ENCODE measurements at places on chromosomes 7 and 10. TPM values are rescaled to one million over a fixed set of nuclear protein-coding genes. Genes with fewer than 3 reads are reported as not detected.

DNA sequence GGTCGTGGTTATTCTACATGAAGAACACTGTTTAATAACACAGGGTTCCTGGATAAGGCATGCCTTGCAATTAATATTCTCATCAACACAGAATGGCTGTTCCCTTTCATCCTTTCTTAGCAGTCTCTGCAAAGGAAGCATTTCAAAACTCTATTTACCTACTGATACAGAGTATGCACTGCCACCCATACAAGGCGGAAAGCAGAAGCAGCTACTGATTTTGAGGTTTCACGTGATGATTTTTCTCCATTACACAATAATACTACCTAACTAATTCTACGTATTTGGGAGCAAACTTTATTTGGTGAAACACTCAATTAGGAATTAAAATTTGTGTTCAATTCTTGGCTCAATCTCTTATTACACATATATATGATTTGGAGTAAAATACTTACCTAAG lies 43.0 kb upstream of the COL1A2 start:
- no peaks in the 10 kb centered on the region for H3K27me3 ChIP-seq
- no peak for DNase-seq
- no peak overlapping the region for H3K4me3 ChIP-seq
- no peak overlapping the region for H3K27ac ChIP-seq
- H3K4me1 ChIP-seq, result peaks cover 36% of the 10 kb centered on the region

DNA sequence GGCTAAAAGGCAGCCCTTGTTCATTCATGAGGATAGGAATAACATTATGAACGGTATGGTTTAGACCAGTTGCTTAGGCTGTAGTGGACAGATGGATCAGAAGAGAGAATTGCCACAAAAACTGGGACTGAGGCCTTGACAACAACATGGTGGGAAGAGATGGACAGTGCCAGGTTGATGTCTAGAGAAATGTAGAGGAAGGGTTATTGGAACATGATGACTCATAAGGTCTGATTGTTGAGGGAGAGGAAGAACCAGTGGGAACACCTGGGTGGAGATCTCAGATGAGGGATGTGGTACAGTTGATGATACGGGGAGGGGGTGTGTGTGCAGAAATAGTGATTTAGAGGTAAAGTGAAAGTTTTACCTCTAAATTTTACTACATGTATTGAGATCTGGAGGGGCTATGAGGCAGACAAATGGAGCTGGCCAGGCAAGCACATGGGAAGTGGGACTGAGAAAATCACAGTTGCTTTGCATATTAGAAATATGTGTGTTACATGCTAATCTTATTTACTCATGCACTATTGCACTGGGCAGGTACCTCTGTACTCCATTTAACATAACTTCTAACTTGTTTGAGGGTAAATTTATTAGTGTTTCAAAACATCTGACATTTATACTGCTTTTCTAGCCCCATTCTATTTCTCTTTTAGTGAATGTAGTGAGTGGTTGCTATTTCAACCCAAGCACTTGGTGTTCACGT lies 65.6 kb downstream of the PLCE1 start:
- no peaks in the 10 kb centered on the region for H3K4me1 ChIP-seq
- no peak overlapping the region for H3K27ac ChIP-seq
- no peaks in the 10 kb centered on the region for H3K36me3 ChIP-seq
- no peak for DNase-seq
- no peaks in the 10 kb centered on the region for H3K27me3 ChIP-seq
- no peak overlapping the region for H3K4me3 ChIP-seq

DNA sequence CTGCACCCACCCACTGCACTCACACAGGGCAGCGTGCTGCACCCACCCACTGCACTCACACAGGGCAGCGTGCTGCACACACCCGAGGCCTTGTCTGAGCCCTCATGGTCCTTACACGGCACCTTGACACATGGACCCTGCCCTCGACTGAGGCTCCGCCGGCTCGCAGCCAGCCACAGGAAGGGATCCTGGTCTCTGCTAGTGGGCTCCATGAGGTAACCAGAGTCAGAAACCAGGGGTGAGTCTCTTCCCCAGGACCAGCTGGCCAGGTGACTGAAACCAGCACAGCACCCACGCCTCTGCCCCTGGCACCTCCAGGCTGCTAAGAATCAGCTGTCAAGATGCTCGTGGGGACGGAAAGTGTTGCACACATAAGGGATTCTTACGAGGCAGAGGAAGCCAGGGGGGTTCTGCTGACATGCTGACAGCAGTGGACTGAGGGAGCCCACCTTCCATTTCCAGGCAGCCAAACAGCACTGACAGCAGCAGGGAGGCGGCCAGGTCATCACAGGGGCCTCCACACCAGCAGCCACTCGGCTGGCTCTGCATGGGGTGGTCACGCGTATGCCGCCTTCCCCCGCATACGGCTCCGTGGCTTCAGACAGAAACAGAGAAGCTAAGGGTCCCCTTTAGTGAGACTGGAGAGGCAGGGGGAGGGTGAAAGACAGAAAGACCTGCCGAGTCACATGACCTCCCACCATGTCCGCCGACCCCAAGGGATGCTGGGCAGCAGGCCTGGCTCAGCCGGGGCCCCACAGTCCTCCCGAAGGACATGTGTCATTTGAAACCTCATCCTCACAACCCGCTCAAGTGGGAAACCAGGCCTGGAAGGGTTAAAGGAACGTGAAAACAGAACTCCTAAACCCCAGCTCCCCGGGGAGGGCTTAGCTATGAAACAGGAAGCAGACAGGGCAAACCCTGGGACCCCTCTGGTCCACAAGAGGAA lies 34.2 kb downstream of the GPER1 start:
- peaks cover 14% of the 10 kb centered on the region for H3K36me3 ChIP-seq
- no peaks in the 10 kb centered on the region for H3K27me3 ChIP-seq
- no peak for DNase-seq
- no peak overlapping the region for H3K4me3 ChIP-seq
- no peaks in the 10 kb centered on the region for H3K4me1 ChIP-seq

- H3K27me3 ChIP-seq, result no peaks in the 10 kb centered on the region
- no peak overlapping the region for H3K4me3 ChIP-seq
- H3K36me3 ChIP-seq, result peaks cover 11% of the 10 kb centered on the region
- H3K4me1 ChIP-seq, result peaks cover 45% of the 10 kb centered on the region
- DNase-seq, result no peak
- no peak overlapping the region for H3K27ac ChIP-seq
Observed at GRCh38 chr7:137985897-137986251, 16.0 kb downstream of the CREB3L2 start.

GRCh38 chr10:26829810-26830515 lies 30.8 kb downstream of the ABI1 start:
- DNase-seq, result no peak
- H3K36me3 ChIP-seq, result no peaks in the 10 kb centered on the region
- H3K27ac ChIP-seq, result no peak overlapping the region
- H3K27me3 ChIP-seq, result no peaks in the 10 kb centered on the region
- no peaks in the 10 kb centered on the region for H3K4me1 ChIP-seq

GRCh38 chr7:104976966-104977636 lies 36.9 kb upstream of the KMT2E start:
- no peak for DNase-seq
- H3K27me3 ChIP-seq, result no peaks in the 10 kb centered on the region
- peaks cover 22% of the 10 kb centered on the region for H3K36me3 ChIP-seq

DNA sequence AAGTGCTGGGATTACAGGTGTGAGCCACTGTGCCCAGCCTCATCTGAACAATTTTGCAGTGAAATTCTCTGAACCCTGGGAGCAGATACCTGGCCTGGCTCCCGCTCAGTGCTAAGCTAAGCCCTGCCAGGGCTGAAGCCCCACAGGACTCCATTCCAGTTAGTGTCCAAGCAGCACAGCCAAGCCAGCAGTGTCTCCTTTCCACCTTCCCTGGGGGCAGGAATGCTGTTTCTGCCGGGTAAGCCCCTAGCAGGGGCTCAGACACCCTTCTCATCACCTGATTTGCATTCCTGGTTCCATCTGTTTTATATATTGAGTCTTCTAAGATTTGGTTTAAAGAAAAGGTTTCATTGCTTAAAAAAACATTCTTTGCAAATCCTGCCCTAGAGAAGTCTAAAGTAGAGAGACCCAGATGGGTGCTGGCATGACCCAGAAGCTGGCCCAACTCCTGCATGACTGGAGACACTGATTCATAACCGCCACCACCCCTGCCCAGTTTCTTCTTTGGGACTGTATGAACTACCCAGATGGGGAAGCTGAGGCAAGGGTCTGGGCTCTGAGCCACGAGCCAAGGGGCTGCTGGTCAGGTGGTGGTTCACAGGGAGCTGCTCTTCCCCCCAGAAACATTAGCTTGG lies 14.0 kb downstream of the SLC13A4 start:
- H3K4me3 ChIP-seq, result no peak overlapping the region
- H3K27me3 ChIP-seq, result no peaks in the 10 kb centered on the region
- H3K27ac ChIP-seq, result peak overlapping the region; percentile 93
- peaks cover 49% of the 10 kb centered on the region for H3K4me1 ChIP-seq

DNA sequence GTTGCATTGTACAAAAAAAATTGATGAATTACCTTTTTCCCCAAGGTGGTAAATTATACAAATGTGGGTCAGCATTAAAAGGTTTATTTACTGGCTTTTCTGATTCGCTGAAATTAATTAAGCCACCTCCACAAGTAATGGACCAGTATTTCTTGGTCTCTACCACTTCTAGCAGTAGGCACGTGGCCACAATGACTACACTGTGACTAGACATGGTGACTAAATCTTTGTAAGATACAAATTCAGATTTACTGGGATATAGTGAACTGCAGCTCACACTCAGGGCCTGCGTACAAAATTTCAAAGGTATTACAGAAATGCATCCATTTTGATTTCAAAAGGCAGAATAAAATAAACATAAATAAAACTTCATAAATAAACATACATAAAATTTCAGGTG lies 10.9 kb downstream of the HPSE2 start:
- H3K36me3 ChIP-seq, result no peaks in the 10 kb centered on the region
- H3K4me3 ChIP-seq, result no peak overlapping the region
- no peaks in the 10 kb centered on the region for H3K4me1 ChIP-seq
- no peaks in the 10 kb centered on the region for H3K27me3 ChIP-seq
- no peak overlapping the region for H3K27ac ChIP-seq

DNA sequence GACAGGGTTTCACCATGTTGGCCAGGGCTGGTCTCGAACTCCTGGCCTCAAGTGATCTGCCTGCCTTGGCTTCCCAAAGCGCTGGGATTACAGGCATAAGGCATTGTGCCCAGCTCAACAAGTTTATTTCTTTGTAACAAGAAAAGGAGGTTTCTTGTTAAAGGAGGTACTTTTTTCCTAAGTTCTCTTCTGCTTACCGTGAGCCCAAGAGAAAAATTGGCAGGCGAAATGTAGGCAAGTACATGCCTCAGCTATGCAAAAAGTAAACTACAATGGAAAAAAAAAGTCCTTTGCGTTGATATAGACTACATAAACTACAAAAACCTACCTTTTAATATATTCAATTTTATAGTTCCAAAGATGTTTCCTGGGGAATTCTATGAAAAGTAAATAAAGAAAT lies 122.6 kb downstream of the DKK1 start:
- H3K27me3 ChIP-seq, result no peaks in the 10 kb centered on the region
- peaks cover 4% of the 10 kb centered on the region for H3K4me1 ChIP-seq
- no peak for DNase-seq
- no peaks in the 10 kb centered on the region for H3K36me3 ChIP-seq
- no peak overlapping the region for H3K4me3 ChIP-seq

GRCh38 chr10:110500515-110500905 lies 2.8 kb downstream of the DUSP5 start:
- peaks cover 43% of the 10 kb centered on the region for H3K4me1 ChIP-seq
- no peaks in the 10 kb centered on the region for H3K27me3 ChIP-seq
- H3K36me3 ChIP-seq, result peaks cover 10% of the 10 kb centered on the region
- H3K27ac ChIP-seq, result peak overlapping the region; percentile 84
- DNase-seq, result no peak

DNA sequence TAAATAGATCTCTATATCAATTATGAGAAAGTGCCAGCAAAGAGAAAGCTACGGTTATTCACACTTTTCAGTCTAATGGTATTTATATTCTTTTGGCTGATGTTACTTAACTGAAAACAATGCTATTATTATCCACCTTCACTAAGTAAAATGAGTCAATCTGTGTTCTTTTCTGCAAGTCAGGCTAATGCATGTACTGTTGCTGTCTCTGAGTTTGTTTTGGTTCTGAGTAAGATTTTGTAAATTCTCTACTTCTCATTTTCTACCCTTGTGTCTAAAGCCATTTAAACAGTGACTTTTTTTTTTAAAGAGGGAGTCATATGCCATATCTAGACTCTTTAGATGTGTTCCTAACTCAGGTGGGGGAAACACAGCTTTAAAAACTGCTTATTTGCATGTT lies 7.5 kb downstream of the VWC2 start:
- H3K27ac ChIP-seq, result no peak overlapping the region
- no peak overlapping the region for H3K4me3 ChIP-seq
- peaks cover 22% of the 10 kb centered on the region for H3K27me3 ChIP-seq
- no peaks in the 10 kb centered on the region for H3K4me1 ChIP-seq

DNA sequence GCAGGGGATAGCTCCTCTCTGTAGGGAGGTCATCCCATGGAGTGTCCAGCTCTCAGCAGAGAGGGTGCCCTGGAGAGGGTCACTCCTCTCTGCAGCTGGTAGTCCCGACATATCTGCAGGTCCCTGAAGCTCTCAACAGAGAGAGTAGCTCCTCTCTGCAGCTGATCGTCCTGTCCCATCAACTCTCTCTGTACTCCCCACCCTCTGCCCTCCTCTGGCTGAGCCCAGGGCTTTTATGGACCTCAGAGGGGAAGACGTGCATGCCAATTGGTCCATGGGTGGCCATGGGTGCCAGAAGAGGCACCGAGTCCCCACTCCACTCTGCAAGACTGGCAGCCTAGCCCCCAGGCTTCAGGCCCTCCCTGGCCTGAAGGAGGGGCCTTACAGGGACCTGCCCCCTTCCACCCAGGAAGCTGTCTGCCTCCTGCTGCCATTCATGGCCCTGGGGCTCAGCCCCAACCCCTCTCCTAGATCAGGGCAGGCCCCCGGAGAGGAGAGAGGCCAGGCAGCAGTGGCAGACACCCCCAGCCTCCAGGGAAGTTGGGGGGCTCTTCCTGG lies 9.0 kb upstream of the BLVRA start:
- no peak overlapping the region for H3K4me3 ChIP-seq
- H3K27ac ChIP-seq, result no peak overlapping the region
- H3K36me3 ChIP-seq, result no peaks in the 10 kb centered on the region
- H3K27me3 ChIP-seq, result peaks cover 11% of the 10 kb centered on the region
- DNase-seq, result no peak

DNA sequence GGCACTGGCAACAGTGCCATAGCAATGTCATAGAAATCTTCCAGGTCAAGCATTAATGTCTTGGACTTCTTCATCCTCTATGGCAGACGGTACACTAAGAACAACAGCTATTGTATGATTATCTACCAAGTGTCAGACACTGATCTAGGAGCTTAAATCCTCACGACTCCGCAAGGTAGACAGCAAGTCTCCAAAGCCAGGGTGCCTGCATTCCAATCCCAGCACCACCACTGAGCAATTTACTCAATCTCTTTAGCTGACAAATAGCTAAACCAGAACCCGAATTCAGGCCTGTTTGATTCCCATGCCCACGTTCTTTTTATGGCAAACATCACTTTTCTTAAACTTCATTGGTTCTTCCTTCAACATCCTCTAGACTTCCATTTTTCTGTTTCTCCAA lies 31.8 kb downstream of the DNMBP start:
- H3K36me3 ChIP-seq, result no peaks in the 10 kb centered on the region
- DNase-seq, result no peak
- no peak overlapping the region for H3K4me3 ChIP-seq
- H3K27ac ChIP-seq, result no peak overlapping the region
- H3K27me3 ChIP-seq, result no peaks in the 10 kb centered on the region

WNT8B gene
- polyA plus RNA-seq, result 0.28 TPM

ZPBP gene
- polyA plus RNA-seq, result not detected

UCN3 gene
- not detected for polyA plus RNA-seq

HOXA9 gene
- not detected for polyA plus RNA-seq

HOXA3 gene
- polyA plus RNA-seq, result 0.15 TPM

C10orf53 gene
- polyA plus RNA-seq, result not detected

SCART1 gene
- 3.4 TPM for polyA plus RNA-seq

TMEM243 gene
- polyA plus RNA-seq, result 31.1 TPM

ITGB8 gene
- 0.99 TPM for polyA plus RNA-seq

PSD gene
- 0.99 TPM for polyA plus RNA-seq

CDK1 gene
- polyA plus RNA-seq, result 20.8 TPM
